ENCODE measurements at places on chromosomes 16 and 17.

DNA sequence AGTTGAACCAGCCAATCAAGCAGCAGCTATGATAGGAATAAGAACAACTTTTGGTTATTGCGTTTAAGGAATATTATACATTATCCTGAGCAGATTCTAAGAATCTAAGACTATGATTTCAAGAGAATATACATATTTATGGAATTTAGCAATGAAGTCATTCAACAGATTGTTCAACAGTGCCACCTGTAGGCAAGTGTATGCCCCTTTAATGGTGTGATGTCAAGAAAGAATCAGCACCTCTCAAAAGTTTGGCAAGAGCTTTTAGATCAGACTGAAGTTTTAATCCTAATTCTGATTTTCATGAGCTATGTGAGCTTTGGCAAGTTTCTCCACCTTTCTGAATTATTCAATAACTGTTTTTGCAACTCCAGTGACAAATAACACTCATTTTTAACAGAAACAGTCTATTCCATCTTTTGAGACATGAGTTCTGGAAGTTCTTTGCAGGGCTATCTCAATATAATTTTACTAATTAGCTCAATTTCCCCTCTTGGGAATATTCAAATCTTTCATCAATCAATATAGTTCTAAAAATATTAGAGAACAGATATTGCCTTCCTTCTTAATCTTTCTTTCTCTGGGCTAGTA is 474.3 kb upstream of the TOM1L1 start:
- DNase-seq: no peak

DNA sequence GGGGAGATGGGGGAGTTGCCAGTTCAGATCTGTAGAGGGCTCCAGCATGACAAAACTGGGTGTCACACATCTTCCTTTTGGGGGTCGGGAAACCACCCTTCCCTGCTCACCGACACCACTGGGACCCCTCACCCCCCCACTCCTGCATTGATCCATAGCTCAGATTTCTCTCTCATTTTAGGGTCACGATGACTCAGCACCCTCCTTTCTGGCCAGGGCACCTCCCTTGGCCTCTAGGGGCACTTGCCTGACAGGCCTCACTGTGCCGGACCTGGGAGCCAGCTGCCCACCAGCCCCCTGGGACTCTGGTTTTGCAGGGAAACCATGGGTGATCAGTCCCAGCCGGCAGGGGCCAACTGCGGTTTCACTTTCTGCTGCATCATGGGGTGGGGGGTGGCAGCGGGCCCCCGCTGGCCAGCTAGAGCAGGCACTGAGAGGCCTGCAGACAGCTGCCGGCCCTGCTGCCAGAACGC is 239.4 kb downstream of the MRTFB start:
- DNase-seq: peak; percentile 64

DNA sequence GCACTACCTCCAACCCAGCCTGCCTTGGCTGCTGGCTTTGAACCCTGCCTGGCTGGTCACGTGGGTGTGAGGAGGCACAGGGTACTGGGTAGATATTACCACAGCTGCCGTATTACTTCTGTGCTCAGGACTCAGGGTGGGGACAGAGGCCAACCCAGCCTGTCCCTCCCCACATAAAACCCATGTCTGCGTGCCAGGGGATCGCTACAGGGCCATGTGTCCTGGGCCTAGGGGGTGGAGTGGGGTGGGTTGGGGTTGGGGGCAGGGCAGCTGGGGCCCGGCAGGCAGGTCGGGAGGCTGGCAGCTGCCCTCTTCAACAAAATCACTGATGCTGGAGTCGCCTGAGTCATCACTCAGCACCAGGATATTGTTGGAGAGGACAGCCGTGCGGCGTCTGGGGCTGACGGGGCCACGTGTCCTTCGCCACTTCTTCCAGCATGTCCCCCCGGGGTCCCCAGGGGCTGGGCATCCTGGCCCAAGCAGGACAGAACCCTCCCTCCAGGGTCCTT is 39.7 kb upstream of the PVALEF start:
- no peak for DNase-seq

DNA sequence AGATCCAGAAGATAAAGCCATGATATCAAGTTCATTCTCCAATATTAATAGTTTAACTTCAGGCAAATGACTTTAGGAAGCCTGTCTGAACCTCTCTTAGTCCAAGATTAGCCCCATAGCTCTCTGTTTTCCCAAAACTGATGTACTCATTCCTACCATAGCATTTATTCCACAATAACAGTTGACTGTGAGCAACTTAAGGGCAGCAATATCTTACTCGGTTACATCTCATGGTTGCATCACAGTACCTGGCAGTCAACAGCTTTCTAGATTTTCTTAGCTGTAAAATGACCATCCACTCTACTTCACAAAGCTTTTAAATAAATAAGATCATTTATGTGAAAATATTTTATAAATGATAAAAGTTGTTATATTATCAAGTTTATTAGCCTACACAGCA is 58.2 kb upstream of the STAC2 start:
- DNase-seq: no peak

- no peak for DNase-seq
Measured at GRCh38 chr17:1143573-1143972, 36.2 kb downstream of the ABR start.

GRCh38 chr16:51048544-51048943 is 102.5 kb downstream of the SALL1 start:
- DNase-seq: no peak

DNA sequence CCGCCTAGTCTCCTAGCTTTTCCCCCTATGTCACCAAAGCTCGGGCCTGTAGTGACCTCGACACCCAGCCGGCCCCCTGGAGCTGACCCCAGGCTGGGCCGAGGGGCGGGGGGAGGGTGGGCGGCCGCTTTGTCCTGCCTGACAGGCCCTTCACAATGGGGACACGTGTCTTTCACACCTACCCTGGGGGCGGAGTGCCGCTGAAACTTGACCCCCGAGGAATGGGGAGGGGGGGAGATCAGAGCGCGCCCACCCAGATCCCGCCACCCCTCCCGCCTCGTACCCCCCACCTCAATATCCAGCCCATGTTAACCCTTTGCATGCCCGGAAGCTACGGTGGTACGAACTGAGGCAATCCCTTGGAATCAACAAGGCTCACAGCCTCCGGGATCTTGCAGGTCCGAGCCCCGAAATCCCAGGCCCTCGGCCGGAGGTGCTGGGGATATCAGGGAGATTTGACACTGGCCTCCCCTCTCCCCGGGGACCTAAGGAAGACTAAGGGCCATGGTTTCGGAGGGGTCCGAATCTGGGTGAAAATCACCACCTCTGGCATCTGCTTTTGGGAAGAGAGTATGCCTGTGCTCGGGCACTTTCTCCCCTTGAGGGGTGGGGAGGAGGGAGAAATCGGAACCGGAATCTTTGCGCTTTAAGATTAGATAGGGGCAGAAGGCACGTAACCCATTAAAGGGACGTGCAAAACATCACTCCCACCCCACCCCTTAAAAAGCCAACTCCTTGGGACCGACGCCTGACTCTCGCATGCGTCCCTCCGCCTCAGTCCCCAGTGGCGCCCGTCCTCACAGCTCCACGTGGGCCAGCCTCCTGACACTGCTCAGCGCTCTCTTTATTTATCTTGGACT is 2.6 kb downstream of the NOG start:
- no peak for DNase-seq

- no peak for DNase-seq
Measured at GRCh38 chr16:75043175-75043895, 44.5 kb downstream of the ZNRF1 start.

GRCh38 chr16:8583732-8584131 is 6.6 kb downstream of the TMEM114 start:
- DNase-seq: no peak

GRCh38 chr16:48946686-48947370 is 334.8 kb downstream of the CBLN1 start:
- DNase-seq: no peak

- DNase-seq: no peak
Measured at GRCh38 chr17:43892647-43892952, 14.7 kb downstream of the MPP2 start.

DNA sequence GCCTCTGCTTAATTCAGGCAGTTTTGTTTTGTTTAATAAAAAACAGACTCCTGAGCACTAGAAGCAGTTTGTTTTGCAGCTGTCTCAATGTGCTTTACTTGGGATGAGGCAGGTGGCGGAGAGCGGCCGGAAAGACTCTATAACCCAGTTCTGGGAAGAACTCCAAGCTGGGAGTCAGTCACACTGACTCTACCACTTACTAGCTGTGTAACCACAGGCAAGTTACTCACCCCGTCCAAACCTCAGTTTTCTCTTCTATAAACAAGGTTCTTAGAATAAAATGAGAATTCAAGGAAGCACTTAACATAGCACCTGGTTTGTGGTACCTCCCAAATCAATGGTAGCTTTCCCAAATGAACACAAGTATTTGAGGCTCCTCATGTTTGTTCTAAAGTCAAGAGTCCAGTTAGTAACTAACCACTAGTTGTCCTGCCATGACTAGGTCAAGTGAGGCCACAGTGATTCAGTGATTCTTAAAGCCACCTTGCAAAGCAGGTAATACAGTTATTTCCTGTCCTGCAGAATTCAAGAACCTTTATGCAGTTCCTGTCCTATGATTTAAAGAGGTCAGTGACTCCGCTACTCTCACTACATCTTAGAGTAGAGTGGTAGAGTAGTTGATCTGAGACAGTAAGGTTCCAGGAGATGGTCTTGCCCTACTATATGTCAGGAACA is 2.7 kb downstream of the TXNDC17 start:
- no peak for DNase-seq

DNA sequence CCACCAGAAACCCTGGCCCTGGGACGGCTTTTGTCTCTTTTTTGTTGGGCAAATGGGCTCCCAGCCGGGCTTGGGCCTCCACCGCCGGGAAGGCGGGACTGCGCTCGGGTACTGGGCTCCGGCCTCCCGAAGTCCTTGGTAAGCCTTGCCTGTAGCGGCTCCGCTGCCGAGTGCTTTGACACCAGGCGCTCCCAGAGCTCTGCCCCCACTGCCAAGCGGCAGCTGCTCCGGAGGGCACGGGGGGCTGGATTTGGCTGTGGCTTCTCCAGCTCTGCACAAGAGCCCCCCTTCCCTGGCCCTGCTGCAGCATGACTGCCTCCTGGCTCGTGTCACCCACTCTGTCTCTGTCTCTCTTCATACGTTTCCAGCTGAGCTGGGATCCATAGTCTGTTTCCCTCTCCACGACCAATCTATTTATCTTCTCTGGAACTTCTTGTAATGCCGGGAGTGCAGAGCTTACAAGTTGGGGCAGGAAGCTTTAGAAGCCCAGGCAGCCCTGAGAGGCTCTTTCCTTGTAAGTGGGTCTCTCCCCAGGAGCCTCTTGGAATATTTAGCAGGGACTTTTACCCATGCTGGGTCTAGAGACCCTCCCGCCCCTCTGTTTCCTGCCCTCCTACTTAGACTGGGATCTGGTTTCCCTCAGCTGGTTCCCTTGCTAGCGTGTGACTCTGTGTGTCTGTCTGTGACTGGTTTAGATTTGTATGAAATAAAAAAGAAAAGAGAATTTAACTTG is 246.9 kb upstream of the GSE1 start:
- DNase-seq: no peak

- DNase-seq: no peak
Measured at GRCh38 chr16:56234737-56235136, 43.4 kb downstream of the GNAO1 start.

DNA sequence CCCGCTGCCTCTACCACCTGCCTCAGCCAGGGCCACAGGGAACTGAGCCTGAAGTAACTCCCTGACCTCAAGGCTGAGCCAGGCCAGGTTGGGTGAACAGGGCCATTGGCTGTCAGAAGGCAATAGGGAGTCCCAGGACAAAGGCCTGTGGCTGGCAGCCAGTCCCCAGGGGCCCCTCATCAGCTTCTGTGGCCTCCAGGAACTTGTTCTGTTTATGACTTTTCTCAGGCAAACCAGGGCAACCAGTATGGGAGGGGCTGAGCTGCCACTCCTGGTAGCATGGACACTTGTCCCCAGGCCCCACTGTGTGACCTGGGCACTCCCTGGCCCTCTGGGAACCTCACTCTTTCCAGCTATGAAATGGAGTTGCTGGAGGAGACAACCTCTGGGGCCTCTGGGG is 40.1 kb downstream of the CPNE2 start:
- no peak for DNase-seq

DNA sequence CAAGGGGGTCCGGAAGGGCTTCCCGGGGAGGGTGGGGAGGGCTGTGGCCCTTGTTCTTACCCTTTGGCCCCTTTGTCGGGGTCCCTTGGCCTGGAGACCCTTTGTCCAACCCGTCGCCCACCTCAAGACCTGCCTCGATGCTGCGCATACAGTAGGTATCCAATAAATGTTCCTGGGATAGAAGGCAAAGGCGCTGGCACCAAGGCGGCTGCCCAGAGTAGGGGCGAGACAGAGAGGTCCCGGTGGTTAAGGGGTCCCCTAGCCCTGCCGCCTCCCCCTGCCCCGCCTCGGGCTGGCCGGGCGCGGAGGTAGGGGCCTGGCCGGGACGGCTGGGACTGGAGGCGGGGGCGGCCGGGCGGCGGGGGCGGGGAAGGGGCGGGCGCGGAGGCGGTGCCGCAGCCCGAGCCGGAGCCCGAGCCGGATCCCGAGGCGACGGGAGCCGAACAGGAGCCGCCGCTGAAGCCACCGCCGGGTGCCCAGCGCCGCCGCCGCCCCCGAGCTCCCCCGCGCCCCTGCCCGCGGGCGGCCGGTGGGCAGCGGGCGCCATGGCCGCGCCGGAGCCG is at the start of gene NHERF2:
NHERF2 (plus strand) TSS at position 442 of the 563 bp plus-strand sequence; CDS start at position 546, 104 bp downstream.
- no peak for DNase-seq

DNA sequence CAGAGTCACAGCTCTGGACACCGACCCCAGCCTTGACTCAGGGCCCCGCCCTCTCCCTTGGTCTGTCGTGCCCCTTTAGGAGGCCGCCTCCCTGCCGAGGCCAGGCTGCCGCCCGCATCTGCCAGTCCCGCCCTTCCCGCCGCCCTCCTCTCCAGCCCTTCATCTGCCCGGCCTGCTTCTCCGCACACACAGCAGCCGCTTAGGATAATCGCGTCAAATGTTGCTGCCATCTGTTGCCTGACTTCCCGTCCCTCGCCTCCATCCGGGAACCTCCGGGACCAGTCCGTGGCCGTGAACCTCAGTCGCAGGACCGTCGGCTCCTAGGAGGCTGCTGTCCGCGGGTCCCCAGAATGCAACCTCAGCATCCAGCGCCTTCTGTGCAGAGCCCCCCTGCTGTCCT is 11.9 kb downstream of the GSE1 start:
- no peak for DNase-seq

GRCh38 chr17:56977673-56978395 is at the start of gene SCPEP1:
SCPEP1 (plus strand) TSS chr17:56978131; CDS start chr17:56978160, 29 bp downstream.
- DNase-seq: peak; percentile 89

- no peak for DNase-seq
Measured at GRCh38 chr16:10849736-10850477, 27.1 kb upstream of the CIITA start.

All from GM12892 (cell line).